ENCODE measurements at places on chromosomes 7 and 10.

DNA sequence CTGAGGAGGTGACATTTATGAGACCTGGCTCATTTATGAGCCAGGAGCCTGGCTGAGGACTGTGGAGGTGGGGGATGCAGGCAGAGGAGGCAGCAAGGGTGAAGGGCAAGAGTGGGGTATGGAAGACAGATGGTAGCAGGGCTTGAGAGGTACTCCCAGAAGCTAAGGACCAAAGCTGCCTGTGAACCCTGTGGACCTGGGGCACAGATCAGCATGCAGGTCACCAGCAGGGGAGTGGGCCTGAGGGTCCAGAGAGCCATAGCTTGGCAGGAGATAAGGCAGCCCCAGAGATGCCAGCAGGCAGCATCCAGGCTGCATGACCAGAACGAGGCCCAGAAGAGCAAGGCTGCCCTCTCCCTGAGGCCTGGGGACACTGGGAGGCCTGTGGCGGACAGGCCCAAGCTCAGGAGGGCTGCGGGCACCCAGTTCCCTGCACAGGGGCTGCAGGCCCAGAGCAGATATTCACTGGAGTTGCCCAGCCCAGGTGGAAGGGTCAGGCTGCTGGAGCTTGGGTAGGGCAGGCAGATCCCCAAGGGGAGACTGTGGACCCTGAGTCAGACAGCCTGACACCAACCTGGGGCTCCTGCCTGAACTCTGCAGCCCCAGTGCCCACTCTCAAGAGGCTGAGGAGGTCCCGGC lies 3.4 kb downstream of the GPR15LG start:
- DNase-seq, result no peak

DNA sequence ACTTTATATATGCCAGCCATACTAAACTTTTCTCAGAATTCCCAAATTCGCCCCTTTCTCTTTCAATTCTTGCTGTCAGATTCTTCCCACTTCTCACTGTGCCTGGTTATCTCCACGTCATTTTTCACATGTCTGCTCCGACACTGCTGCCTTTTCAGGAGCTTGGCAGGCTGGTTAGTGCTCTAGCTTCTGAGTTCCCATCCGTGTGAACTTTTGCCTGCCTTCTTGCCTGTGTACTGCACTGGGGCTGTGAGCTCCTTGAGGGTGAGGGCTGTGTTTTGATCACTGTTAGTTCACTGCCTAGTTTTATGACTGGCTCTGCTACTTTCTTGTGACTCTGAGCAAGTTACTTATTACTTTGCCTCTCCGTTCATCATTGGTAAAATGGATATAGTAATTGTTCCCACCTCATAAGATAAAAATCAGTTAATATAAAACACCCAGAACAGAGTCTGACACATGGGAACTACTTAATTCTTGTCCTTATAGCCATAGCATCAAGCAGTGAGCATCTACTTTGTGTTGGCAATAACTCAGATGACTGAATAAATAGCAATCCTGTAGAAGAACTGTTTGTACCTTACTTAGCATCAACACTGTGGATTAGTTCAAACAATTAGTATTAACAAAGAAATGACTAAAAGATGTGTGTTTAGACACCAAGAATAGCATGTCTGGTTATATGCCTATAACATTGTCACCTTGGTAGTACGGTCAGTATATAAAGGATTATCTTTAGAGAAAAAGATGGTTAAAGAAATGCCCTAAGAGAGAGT lies 5.5 kb downstream of the GSTO1 start:
- DNase-seq, result no peak

GRCh38 chr7:5283421-5284303 lies 919 bp downstream of the SLC29A4 start:
- DNase-seq, result no peak

- no peak for DNase-seq
Observed at GRCh38 chr7:92446869-92447344, 375 bp upstream of the GATAD1 start.

GRCh38 chr7:139893999-139894398 lies 64.9 kb downstream of the TBXAS1 start:
- DNase-seq, result no peak

DNA sequence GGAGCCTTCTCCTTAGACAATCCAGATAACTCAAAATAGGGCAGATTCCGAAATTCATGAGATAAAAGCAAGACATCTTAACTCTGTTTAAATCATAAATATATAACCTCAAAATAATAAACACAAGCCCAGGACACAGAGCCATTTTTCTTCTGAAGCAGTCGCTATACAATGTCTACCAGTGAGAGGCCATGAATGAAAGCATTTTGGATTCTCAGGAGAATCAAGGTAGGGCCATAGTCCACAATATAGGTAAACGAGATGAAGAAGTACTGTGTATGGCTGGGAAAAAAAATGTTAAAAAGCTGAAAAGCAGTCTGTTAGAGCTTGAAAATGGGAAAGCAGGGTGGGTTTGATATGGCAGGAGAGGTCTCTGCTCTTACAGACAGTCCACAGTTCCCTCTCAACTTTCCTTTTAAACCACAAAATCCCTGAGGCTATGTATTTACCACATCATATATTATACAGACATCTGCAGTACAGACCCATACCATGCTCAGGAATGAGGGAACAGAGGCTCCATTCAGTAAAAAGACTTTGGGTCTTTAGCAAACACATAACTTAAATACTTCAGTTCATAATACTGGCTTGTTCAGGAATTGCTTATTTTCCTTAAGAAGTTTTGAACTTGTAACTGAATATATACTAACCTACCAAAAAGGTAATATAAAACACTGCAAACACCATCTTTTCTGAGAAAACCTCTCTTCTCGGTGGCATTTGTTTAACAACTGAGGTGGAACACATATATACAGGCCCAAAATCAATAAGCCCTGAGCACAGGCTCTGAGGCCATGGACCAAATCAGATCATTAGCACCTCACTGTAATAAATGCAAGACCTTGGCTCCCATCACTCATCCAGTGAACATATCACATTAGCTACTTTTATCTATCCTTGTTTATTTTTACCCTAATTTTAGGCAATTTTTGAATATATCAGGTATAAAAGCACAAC lies 109.3 kb downstream of the SORBS1 start:
- DNase-seq, result no peak

DNA sequence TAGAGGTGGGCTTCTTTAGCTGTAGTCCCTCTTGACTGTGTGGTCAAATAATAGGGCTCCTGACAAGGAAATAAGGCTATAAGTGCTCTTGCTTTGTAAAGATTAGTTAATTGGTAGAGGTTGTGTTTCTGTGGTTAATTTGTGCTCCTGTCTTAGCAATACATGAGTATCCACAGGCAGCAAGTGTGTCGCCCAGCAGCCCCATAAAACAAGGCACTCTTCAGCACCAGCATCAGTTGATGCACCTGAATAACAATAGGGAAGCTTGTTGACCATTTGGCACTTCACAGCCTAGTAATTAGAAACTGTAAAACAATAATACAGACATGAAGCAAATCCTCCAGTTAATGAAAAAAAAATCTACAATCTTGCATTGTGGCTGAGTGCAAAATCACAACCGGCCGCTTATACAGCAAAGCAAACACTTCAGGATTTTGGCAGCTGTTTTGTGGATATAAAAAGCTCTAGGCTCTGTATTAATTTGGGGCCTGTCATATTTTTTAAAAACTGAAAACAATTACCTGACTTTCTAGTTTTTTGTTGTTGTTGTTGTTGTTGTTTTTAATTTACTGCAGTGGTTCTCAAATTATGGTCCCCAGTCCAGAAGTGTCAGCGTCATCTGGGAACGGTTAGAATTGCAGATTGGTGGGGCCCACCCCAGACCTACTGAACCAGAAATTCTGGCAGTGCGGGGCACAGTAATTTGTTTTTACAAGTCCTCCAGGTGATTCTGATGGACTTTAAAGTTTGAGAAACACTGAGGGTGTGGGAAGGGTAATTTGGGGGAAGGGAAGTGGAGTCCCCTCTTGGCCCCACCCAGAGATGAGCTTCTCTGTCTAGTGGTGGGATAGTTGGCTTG lies 56.8 kb downstream of the AUTS2 start:
- DNase-seq, result no peak

- no peak for DNase-seq
Observed at GRCh38 chr10:32210306-32211045, 136.5 kb downstream of the EPC1 start.

- DNase-seq, result no peak
Observed at GRCh38 chr10:47253651-47254375, 46.2 kb upstream of the GDF10 start.

DNA sequence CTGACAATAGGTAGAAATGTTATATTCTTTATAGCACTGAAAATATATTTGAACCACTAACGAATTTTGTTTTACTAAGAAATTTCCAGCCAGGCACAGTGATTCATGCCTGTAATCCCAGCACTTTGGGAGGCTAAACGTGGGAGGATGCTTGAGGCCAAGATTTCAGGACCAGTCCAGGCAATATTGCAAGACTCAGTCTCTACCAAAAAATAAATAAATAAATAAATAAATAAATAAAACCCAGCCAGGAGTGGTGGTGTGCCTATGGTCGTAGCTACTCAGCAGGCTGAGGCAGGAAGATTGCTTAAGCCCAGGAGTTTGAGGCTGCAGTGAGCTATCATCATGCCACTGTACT lies 39.8 kb downstream of the PIP4K2A start:
- no peak for DNase-seq

- no peak for DNase-seq
Observed at GRCh38 chr7:47045207-47046051, 536.5 kb downstream of the TNS3 start.

GRCh38 chr7:73577627-73578341 lies 595 bp downstream of the TBL2 start:
- no peak for DNase-seq

DNA sequence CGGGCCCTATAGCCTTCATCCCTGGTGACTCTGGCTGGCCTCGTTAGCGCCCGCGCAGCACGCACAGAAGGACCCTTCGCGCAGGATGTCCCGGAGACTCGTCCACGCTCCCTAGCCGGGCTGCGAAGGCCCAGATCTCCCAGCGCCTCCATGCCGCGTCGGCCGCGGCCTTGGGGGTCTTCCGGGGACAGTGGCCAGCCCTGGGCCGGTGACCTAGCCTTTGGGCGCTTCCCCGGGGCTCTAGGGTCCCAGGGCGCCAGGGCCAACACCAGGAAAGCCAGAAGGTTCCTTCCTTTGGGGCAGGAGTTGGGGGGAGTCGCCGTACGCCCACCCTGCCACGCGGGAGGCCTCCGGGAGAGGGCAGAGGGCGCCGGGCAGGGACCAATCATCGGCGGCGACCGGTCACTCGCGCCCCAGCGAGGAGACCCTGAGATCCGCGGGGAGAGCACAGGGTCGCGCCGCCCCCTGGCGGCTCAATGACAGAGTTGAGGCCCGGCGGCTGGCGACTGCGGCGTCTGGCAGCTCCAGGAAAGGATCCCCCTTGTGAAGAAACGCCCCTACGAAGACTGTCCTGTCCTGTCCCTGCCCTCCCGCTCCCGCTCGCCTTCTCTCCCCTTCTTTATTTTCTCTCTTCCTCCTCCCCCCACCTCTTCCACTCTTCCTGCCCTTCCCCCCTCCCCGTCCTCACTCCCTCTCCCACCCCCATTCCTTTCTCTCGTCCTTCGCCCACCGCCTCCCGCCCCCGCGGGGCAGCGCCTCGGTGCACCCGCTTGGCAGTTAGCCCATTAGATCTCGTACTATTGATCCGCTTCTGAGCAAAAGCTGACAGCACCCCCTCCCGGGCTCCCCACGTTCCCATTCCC lies 62.3 kb upstream of the LBX1 start:
- no peak for DNase-seq

DNA sequence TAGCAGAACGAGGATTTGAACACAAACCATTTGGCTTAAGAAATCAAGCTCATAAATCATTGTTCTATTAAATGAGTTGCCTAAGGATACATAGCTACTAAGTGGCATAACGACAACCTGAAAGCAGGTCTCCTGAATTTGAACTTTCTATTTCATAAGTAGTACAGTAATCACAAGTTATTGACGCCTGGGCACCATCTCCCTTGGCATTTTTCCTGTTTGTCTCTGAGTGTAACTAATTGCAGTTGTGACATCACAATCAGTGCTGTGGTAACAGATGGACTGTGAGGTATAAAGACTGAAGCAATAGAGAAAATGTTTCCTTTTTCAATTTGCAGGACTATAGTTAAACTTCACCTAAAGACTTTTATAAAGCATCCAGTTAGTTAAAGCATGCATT lies 6.4 kb upstream of the CSTF2T start:
- no peak for DNase-seq

- DNase-seq, result no peak
Observed at GRCh38 chr7:143299346-143299745, 11.2 kb downstream of the CASP2 start.

DNA sequence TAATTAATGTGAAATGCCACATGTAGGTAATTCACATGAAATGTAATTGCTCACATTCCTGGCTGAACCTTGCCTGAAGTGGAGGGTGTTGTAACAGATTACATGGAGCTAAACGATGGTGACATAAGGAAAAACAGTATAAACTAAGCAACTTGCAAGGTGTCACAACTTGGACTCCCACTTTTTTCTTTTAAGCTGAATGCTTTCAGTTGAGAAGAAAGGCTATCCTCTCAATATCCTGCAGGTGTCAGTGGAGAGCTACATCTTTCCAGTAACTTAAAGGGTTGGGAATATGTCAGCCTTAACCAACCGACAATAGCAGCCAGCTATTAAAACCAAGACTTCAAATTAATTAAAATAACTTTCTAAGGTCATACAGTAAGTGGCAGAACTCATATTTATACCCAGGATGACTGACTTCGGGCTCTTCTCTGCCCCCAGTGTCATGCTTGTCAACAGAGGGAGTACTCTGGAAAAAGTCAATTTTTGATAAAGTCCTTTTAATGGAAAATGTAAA lies 33.7 kb downstream of the NRBF2 start:
- peak; percentile 62 for DNase-seq

- no peak for DNase-seq
Observed at GRCh38 chr10:129727071-129727470, 237.0 kb downstream of the EBF3 start.

GRCh38 chr10:103671126-103671895 lies 177.8 kb downstream of the NEURL1 start:
- no peak for DNase-seq

DNA sequence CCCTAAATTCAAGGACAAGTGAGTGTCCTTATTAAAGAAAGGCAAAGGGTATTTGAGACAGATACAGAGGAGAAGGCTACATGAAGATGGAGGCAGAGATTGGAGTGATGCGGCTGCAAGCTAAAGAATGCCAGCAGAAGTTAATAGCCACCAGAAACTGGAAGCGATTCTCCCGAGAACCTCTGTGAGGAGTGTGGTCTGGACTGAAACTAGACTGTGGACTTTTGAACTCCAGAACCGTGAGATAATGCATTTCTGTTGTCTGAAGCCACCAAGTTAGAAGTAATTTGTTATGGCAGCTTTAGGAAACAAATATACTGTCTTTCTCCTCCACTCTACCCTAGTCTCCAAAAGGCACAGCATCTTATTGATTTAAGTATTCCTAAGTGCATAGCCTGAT lies 80.3 kb upstream of the CREB5 start:
- DNase-seq, result no peak

All from AG09319 (cell line).